ENCODE measurements at places on chromosomes 11 and 22.

DNA sequence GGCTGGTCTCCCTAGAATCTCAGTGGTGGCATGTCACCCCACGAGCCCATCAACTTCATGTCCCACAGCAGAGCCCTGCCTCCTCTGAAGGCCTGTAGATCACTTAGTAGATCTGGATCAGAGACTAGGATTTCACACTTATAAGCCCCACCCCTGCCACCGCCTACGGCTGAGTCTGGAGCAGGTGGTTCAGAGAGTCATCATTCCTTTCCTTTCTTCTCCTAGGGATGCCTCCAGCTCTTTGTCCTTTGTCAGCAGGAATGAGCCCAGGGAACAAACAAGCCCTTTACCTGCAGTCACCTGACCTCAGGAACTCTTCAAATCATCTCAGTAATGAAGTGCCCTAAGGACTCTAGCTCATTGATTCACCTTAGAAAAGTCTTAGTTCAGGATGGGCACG, 37.8 kb downstream of the SCGB1A1 start:
- no peak for DNase-seq

DNA sequence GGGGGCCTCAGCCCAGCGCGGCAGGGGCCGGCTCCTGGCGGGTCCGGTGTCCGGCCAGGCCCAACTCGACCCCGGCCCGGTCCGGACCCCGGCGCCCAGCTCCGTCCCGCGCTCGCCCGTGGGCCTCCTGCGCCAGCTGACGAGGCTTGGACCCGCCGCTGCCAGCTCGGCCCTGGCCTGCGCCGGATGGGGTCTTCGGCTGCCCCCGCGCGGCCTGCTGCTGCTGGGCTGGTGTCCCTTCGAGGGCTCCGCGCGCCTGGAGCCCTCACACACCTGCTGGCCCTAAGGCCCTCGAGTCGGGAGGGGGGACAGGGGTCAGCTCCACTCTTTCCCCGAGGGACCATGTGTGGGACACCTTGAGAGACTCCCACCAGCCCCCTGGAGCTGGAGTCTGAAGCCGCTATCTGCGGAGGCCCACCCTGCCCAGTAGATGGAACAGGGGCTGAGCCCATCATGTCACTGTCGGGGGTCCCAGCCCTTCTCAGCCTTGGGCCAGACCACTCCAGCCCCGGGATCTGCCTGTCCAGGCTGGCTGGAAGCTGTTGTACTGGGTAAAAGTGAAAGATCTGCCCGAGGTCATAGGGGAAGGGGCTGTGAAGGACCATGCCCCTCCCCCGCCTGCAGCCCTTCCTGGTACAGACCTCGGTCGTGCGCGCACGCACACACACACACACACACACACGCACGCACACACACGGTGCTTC, 768 bp upstream of the CDKN1C start:
- no peak for DNase-seq

DNA sequence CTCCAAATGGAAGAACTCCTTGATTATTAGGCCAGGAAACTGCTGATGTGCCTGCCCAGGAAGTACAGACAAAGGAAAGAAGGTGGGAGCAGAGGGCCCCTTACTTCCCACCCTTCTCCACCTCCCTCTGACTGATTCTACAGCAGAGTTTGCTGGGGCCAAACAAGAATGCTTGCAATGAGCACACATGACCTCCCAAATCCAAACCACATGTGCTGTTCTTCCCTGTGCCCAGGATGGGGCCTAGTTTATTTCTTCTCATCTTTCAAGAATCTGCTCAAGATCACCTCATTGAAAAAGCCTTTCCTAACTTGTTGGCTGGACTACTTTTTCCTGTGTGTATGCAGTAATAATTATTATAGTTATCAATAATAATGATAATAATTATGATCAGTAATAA, 286.1 kb downstream of the RAB38 start:
- DNase-seq, result no peak

- DNase-seq, result no peak
Measured at GRCh38 chr22:35154937-35155387, 89.0 kb downstream of the ISX start.

- no peak for DNase-seq
Measured at GRCh38 chr11:1623716-1624115, 1.8 kb upstream of the KRTAP5-4 start.
